ENCODE measurements at places on chromosomes 7 and 10.

DNA sequence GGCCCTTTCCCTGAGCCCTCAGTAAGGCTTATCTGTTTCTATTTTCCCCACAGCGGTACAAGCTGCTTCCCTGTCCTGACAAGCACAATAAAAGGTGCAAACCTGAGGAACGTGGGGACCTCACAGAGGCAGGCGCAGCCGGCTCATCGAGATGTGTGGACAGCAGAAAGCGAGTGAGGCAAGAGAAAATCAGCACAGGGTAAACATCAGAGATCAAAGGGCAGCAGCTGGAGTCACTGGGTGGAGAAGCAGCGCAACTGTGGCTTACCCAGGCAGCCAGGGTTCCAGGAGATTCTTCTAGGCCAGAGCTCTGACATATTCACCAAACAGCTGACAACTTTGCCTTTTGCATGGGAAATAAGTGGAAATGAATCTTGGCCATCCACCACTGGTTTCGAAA is 212.6 kb downstream of the WDR11 start:
- no peak for DNase-seq

GRCh38 chr10:69939061-69939460 is 113.6 kb upstream of the MACROH2A2 start:
- DNase-seq, result no peak

DNA sequence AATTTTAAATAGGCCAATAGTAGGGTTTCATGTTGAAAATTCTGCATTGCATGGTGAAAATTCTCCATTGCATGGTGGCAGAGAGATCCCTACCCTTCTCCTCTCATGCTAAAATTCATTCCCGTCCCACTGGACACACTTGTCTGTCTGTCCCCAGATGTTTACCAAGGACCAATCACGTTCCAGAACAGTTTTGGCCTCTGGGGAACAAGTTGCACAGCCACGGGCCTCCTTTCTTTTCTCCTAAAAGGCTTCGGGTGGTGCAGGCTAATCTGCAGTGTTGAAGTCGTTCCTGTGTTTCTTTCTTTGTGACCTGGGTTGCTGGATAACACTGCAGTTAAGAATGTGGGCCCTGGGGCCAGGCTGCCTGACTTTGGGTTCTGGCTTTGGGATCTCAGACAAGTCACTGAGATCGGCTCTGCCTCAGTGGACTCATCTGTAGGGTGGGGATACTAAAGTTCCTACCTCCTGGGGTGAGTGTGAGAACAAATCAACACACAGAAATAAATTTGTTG is 113.1 kb upstream of the FAM204A start:
- DNase-seq, result no peak

DNA sequence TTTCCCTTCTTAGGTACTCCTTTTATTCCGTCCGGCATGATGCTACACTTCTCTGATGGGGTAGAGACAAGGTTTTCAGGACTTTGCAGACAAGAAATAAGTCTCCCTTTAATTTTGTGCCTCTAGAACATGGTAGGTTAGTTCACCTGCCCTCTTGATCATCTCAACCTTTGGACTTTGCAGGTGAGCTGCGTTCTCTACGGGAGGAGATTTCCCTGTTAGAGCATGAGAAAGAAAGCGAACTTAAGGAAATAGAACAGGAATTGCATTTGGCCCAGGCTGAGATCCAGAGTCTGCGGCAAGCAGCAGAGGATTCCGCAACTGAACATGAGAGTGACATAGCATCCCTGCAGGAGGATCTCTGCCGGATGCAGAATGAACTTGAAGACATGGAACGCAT is 9.2 kb downstream of the CCDC136 start:
- DNase-seq, result no peak

- no peak for DNase-seq
Measured at GRCh38 chr7:155071121-155071651, 1.1 kb downstream of the HTR5A start.

- DNase-seq, result peak; percentile 88
Measured at GRCh38 chr10:20598590-20598989, 298.5 kb downstream of the NEBL start.

GRCh38 chr7:121157885-121158590 is 169.5 kb downstream of the CPED1 start:
- no peak for DNase-seq

DNA sequence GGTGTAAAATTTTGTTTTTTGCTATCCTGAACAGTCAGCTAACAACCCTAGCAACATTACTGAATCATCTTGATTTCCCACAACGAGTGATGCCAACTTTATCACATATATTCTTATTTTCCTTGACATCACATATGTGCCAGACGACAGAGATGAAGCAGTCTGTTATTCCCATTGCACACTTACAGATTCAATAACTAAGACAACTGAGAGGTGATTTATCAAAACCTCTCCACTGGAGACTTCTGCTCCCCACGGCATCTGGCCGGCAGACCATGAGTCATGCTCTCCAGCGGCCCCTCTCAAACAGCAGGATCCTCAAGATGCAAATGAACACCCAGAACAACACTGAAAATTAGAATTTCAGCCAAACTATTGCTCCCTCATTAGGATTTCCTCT is 57.1 kb downstream of the AMPH start:
- DNase-seq, result peak; percentile 28

GRCh38 chr7:141945356-141945755 is 1.4 kb downstream of the CLEC5A start:
- DNase-seq, result no peak

GRCh38 chr10:33101392-33101787 is 143.4 kb upstream of the ITGB1 start:
- no peak for DNase-seq

GRCh38 chr7:92352009-92352408 is 95.3 kb upstream of the GATAD1 start:
- no peak for DNase-seq

GRCh38 chr10:98301664-98302319 is 33.8 kb upstream of the LOXL4 start:
- DNase-seq, result no peak

GRCh38 chr10:116104210-116104932 is 168.6 kb downstream of the GFRA1 start:
- peak; percentile 62 for DNase-seq

- DNase-seq, result no peak
Measured at GRCh38 chr7:5296015-5296610, 13.4 kb downstream of the SLC29A4 start.

DNA sequence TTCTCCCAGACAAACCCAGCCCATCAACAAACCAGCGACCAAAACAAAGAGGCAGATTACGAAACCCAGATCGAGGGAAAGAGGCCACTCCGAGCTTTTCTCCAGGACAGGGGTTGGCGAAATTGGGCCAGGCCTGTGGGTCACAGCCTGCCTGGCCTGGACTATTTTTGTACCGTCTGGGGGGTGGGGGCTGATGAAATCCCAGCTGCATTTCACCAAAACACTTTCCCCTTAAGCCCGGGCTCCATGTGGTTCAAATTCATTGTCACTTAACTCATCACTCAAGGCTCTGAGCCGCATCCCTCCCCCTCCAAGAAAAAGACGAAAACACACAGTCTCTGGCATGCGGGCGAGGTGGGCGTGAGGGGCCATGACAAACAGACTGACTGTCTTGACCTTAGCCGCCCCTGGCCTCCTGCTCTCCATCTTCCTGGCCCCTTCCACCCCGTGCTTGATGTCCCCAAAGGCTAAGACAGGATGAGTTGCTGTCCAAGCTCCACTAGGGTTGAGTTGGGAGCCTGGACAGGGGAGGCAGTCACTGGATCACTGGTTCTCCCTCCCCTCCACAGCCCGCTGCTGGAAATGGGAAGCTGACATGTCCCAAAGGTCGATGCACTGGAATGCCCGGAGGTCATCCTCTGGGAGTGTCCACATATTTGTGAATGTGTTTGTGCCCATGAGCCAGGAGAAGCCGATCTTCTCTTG is 19.2 kb downstream of the TMEM270 start:
- peak; percentile 78 for DNase-seq

- DNase-seq, result no peak
Measured at GRCh38 chr7:155806096-155806871, 6.0 kb downstream of the SHH start.

DNA sequence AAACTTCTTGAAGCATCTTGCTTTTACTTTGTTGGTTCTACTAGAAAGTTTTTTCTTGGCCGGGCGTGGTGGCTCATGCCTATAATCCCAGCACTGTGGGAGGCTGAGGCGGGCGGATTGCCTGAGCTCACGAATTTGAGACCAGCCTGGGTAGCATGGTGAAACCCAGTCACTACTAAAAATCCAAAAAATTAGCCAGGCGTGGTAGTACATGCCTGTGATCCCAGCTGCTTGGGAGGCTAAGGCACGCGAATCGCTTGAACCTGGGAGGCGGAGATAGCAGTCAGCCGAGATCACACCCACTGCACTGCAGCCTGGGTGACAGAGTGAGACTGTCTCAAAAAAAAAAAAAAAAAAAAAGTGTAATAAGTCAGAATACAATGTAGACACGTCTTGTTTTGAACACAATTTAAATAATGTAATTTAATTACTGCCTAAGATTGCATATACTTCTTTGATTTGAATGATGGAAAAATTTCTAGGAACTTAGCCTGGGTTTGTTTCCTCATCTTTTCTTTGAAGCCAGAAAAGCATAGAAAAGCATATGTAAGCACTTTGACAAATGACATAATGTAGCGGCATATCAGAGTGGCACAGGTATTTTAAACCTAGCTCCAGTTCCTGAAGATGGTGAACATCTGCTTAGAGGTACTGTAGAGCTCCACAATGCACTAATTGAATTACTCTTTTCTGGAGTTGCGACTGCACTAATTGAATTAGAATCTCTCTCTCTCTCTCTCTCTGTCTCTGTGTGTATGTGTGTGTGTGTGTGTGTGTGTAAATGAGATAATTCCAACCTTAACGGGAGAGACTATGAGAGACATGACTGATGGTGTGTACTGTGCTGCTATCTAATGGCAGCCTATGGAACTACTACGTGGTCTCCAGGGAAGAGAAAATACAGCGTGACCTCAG is 87.8 kb downstream of the BTRC start:
- DNase-seq, result peak; percentile 61

- peak; percentile 28 for DNase-seq
Measured at GRCh38 chr7:20236790-20237189, 19.6 kb upstream of the MACC1 start.

- no peak for DNase-seq
Measured at GRCh38 chr7:96649981-96650380, 59.7 kb downstream of the SEM1 start.

DNA sequence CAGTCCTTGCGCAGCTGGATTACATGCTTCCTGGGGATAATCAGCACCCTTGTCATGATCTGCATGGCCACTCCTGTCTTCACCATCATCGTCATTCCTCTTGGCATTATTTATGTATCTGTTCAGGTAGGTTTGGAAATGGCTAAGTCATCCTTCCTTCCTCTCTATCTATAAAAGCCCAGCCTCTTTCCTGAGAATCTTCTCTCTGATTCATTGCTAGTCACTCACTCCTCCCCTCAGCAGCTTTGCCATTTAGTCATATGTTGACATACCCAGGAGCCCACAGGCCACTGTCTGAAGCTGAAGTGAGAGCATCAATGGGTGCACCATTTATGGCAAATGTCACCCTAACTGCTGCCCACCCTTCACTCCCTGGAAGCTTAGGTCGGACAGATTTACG is 52.0 kb downstream of the ABCC2 start:
- DNase-seq, result peak; percentile 92

GRCh38 chr7:107834401-107834800 is 31.4 kb upstream of the SLC26A3 start:
- no peak for DNase-seq

DNA sequence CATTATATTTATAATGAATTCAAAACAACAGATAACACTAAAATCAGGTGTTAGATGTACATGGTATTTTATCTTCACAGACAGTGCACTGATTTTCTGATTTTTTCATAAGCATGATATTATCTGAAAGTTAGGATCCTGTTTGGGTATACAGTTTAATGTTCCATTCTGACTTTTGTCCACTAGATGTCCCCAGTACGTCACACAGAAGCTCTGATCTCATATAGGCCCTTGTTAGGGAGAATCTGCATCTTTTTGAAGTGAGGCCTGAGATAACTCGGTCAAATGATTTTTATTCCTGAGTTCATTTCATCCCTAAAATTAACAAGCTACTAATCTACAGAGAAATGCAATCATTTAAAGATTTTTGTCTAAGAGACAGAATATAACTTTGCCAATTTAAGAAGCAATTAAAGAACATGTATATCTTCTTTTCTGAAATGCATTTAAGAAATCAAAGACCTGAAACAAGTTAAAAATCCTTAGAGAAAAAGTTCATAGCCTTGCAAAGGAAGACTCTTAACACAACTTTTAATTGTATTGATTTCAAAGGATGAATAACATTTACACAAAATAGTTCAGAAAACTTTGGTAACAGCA is 72.0 kb upstream of the TES start:
- DNase-seq, result peak; percentile 71

DNA sequence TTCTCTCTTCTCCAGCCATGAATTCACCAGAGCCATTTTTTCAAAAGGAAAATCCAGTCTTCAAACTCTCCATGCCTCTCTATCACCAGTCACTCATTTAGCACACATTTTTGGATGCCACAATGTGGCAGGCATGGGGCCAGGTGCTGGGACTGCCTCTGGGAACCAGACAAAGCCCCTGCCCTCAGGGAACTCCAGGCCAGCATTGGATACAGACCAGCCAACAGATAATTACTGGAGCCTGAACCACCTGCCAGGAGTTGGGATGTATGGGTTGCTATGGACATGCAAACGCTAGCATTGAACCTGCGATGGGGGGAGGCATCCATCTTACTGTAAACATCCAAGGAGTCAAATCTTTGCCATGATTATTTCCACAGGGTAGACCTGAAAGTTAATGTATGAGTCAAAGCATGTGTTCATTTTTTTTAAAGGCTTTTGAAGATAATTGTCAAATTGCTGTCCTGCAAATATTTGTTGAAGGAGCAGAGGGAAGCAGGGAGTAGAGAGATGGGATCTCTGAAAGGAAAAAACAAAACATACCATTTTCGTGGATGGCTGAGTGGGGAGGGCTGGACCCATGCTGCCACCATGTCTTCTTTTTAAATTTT is 43.2 kb downstream of the SRRM3 start:
- no peak for DNase-seq

GRCh38 chr10:117260084-117260483 is 19.2 kb downstream of the SLC18A2 start:
- DNase-seq, result no peak

- DNase-seq, result no peak
Measured at GRCh38 chr10:133185916-133186315, 25.9 kb downstream of the KNDC1 start.

- no peak for DNase-seq
Measured at GRCh38 chr7:127594490-127594889, 954 bp downstream of the FSCN3 start.

Data from AG08395 (cell line).